Memory B cell (primary cell): ENCODE measurements at places on chromosomes 6 and 20.
A peak's percentile ranks its signal among the peaks of the same experiment; 100 is the strongest.

DNA sequence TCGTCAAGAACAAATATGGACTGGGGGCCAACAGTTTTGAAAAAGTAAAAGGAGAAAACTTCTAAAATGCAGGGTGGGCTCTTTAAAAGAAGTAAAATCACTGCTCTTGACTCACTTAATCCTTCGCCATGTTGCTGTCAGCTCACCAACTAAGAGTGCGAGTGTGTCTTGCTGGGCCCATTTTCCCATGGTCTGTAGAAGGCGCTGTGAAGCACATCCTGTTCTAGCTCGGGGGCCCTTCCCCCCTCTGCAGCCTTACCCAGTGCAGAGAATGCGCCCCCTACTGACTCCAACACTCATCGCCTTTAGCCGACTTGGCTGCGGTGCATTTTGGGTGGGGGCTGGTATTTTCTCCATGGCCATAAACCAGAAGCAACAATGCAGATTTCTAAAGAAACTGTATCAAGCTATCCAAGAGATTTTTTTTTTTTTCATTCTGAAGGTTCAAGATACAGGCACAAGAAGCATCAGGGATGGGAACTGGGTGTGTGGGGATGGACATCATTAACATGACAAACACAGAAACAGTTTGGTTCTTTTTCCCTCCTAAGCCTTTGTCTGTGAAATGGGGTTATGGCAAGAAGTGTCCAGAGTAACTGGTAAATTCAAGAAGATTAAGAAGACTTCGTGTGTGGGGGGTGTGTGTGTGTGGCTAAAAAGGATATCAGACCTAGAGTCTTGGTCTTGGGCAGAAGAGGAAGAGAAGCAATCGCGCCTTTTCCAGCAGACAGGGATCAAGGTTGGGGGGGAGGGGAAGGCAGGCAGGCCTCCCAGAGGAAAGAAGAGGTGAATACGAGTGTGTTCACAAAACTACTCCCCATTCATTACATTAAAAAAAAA is 1.7 kb downstream of the ADNP start:
- peak; percentile 89 for DNase-seq

DNA sequence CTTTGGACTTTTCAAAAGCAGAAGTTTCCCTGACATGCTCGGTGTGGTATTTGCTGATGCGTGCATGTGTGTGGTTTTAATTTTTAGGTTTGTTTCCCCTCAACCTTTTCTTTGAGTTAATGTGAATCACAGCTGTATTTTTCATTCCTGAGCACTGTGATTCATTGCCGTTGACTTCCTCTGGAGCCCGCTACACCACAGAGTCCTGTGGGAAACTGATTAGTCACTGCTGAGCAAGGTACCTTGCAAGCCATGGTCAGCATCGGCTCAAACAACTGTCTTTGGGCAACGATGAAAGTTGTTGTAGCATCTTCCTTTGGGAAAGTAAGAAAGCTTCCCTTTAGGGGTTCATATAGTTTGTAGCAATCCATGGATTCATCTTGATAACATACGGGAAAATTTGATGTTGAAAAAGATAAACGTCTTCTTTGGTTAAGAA is 57.5 kb downstream of the RIN2 start:
- peak; percentile 29 for DNase-seq

- no peak for DNase-seq
Observed at GRCh38 chr6:147156218-147156617, 48.0 kb upstream of the STXBP5 start.

DNA sequence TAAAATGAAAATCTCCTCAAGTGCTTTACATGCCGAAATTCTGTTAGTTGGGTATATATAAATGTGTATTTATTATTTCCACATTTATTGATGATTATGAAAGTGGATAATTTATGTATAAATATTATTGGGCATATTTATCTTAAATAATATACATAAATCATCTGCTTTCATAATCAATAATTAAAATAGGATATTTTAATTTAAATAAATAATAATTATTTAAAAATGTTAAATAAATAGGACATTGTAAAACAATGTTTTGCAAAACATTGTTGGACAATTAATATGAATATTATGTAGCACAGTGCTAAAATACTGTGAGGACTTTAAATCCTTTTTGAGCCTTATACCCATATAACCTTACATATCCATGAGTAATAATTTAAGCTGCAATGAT is 786.5 kb upstream of the CITED2 start:
- DNase-seq, result no peak

GRCh38 chr6:29746846-29747687 is 23.8 kb downstream of the HLA-F start:
- no peak for DNase-seq

DNA sequence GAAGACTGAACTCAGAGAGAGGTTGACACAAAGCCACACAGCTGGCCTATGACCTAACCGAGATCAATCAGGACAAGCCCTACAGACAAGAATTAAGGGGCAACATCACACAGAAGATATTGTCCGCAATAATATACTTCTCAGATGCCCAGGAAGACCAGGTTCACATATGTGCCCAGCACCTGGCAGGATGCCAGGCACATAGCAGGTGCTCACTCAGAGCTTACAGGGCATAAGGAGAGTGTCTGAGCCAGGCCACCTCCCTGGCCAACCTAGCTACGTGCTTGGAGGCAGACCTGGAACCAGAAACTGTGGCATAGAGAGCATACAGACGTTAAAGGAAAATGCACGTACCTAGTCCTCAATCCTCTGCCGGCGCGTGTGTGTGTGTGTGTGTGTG is 87.0 kb upstream of the LRFN2 start:
- DNase-seq, result no peak

DNA sequence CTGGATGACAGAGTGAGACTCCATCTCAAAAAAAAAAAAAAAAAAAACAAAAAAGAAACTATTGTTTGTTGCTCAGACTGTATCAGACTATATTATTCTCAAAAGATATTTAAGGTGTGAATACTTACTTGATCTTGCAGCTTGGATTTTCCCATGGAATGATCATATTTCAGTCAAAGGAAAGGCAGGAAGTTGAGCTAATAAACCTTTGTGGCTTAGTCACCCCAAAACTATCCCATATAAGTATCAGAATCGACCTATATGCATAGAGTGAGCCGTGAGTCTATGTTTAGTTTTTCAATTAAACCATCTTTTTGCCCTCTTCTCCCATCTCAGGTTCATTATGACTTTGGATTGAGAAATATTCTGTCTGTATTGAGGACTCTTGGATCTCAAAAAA is 152.6 kb downstream of the DNAH8 start:
- DNase-seq, result no peak

GRCh38 chr6:88296694-88297093 is 130.5 kb upstream of the CNR1 start:
- DNase-seq, result no peak

DNA sequence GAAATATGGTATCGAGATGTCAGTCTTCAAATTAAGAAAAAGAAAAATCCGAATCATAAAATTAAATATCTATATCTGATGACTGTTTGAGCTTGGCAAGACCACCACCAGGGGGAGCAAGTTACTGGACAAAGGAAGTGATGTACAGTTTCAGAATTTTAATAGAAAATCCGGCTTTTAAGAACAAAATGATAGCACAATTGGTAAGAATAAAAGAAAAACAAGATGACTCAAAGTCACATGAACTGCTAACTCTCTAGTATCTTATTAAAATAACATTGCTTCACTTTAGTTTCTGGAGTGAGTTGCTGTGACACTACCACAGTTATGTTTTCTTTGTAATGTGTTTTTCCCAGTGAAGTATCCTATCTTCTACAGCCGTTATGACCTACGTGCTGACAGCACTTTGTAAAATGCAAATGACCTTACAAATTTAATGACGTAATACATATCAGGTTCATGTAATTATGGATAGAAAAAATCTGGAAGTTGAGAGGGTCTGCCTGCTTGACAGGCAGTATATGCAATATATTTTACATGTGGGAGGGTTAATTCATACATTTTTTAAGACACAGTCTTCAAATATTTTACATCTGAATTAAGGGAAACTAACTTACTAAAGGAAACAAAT is 405.3 kb upstream of the HS3ST5 start:
- peak; percentile 0 for DNase-seq
